ENCODE measurements at places on chromosomes 7 and 10.

- H3K27me3 ChIP-seq: no peaks in the 10 kb centered on the region
- no peak for DNase-seq
- H3K27ac ChIP-seq: no peak overlapping the region
- no peak overlapping the region for H3K4me3 ChIP-seq
- H3K4me1 ChIP-seq: peaks cover 12% of the 10 kb centered on the region
Measured at GRCh38 chr10:103725242-103725641, 130.1 kb downstream of the SH3PXD2A start.

DNA sequence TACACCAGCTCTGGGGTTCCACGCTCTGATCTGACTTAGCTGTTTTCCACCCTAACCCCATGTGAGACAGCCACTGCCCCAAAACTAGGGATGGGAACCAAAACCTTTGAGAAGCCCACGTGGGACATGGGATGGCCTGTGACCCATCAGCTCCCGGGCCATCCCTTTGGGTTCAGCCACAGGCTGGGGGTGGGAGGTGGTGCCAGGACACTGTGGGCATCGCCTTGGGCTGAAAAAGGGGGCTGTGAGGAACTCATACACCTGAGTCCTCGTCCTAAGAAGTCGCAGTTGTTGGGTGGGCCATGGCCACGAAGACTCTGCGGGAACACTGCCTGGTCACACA, 379.1 kb downstream of the DNAJB6 start:
- peaks cover 3% of the 10 kb centered on the region for H3K27me3 ChIP-seq
- no peak for DNase-seq
- no peak overlapping the region for H3K4me3 ChIP-seq
- H3K36me3 ChIP-seq: no peaks in the 10 kb centered on the region

- no peak overlapping the region for H3K27ac ChIP-seq
- H3K4me1 ChIP-seq: no peaks in the 10 kb centered on the region
- H3K36me3 ChIP-seq: no peaks in the 10 kb centered on the region
- DNase-seq: no peak
Measured at GRCh38 chr10:130757821-130758489, 553.6 kb downstream of the TCERG1L start.

DNA sequence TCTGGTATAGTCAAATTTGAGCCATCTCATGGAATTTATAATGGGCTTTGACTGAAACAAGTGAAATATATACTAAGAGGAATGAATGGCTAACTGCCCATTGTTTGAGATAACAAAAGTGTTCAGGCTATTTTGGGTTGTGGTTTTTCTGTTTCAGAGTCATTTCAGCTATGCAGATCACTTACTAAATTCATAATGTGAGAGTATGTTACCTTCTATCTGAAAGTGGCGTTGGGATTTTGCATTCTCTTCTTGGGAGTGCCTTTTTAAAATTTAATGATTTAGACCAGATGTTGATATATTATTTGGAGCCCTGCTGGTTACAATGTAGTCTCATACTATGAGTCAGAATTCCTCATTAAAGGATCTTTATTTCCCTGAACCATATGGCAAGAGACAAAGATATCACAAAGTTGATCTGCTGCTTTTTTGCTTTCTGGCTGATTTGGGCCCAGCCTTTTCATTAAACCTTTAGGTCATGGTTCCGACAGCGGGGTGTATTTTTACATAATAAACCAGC, 10.4 kb downstream of the VCL start:
- H3K27ac ChIP-seq: peak overlapping the region; percentile 88
- peak; percentile 73 for DNase-seq
- H3K4me3 ChIP-seq: no peak overlapping the region
- peaks cover 11% of the 10 kb centered on the region for H3K4me1 ChIP-seq
- no peaks in the 10 kb centered on the region for H3K36me3 ChIP-seq

GRCh38 chr10:114538181-114538906, 119.7 kb downstream of the ABLIM1 start:
- no peaks in the 10 kb centered on the region for H3K27me3 ChIP-seq
- H3K36me3 ChIP-seq: peaks cover 7% of the 10 kb centered on the region
- no peak for DNase-seq
- H3K4me3 ChIP-seq: no peak overlapping the region

- H3K36me3 ChIP-seq: no peaks in the 10 kb centered on the region
- DNase-seq: peak; percentile 17
- H3K27me3 ChIP-seq: no peaks in the 10 kb centered on the region
Measured at GRCh38 chr10:106252541-106252940, 912.0 kb downstream of the SORCS1 start.

GRCh38 chr7:90251304-90251635, 6.3 kb downstream of the CFAP69 start:
- no peaks in the 10 kb centered on the region for H3K36me3 ChIP-seq
- H3K4me1 ChIP-seq: no peaks in the 10 kb centered on the region
- no peak for DNase-seq
- H3K27me3 ChIP-seq: no peaks in the 10 kb centered on the region
- H3K27ac ChIP-seq: no peak overlapping the region

DNA sequence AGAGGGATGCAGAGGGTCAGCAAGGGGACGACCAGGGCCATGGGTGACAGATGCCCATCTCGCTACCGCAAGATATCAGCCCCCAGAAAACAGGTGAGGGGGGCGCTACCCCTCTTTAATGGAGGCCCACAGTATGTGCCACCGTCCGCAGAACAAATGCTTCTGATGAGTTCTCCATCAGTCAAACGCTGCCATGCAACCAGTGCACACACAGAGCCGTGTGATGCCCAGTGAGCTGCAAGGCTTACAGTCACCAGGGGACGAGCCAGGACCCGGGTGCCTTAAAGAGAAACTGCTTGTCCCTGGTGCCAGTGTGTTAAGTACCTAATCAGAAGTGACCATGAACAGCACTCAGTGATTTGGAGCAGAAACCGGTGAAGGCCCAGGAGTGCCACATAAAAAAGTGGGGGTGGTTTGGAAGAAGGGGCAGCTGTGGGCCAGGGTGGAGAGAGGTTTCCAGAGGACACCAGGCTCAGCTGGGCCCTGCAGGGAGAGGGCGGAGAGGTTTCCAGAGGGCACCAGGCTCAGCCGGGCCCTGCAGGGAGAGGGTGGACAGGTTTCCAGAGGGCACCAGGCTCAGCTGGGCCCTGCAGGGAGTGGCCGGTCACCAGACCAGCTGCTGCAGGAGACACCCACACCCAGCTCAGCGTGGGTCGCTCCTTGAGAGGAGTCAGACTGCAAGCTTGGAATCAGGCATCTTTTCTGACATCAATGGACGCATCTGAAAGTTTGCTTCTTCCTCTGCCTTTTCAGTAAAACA, 50.9 kb downstream of the TCERG1L start:
- no peak for DNase-seq
- H3K27me3 ChIP-seq: peaks cover 7% of the 10 kb centered on the region
- H3K4me1 ChIP-seq: peaks cover 2% of the 10 kb centered on the region
- H3K27ac ChIP-seq: no peak overlapping the region
- H3K4me3 ChIP-seq: no peak overlapping the region

DNA sequence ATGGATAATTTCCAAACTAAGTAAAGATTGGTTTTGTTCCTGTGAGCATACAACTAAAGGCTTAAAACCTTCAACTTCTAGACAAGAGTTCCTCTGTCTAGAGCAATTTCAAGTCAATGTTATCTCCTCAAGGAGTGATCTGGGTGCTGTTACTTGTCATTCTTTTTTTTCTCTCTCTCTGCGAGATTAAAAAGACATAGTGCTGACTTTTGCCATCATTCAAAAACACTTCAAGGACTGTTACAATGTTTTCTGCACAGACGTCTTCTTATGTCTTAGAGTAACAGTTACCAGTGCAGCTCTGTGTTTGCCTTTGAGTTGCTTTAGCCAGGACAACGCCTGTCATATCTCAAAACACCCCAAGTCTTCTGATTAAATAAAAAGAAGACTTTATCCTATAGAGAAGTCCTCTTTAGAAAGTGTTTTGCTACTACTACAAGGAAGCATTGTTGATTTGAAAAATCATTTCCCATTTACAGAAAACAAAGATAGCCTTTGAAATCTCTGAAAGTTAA, 263.5 kb upstream of the FERD3L start:
- no peak overlapping the region for H3K4me3 ChIP-seq
- no peaks in the 10 kb centered on the region for H3K36me3 ChIP-seq
- H3K27ac ChIP-seq: no peak overlapping the region

GRCh38 chr10:76766682-76767081, 870.9 kb downstream of the KCNMA1 start:
- H3K4me3 ChIP-seq: no peak overlapping the region
- no peak for DNase-seq
- H3K27ac ChIP-seq: no peak overlapping the region
- H3K4me1 ChIP-seq: no peaks in the 10 kb centered on the region
- no peaks in the 10 kb centered on the region for H3K36me3 ChIP-seq
- no peaks in the 10 kb centered on the region for H3K27me3 ChIP-seq

- H3K36me3 ChIP-seq: peaks cover 16% of the 10 kb centered on the region
- no peaks in the 10 kb centered on the region for H3K4me1 ChIP-seq
- no peaks in the 10 kb centered on the region for H3K27me3 ChIP-seq
Measured at GRCh38 chr10:28593811-28594210, 60.9 kb downstream of the WAC start.

GRCh38 chr10:78589687-78590086, 479.1 kb upstream of the ZMIZ1 start:
- H3K27ac ChIP-seq: no peak overlapping the region
- no peak overlapping the region for H3K4me3 ChIP-seq
- H3K27me3 ChIP-seq: no peaks in the 10 kb centered on the region
- DNase-seq: no peak
- no peaks in the 10 kb centered on the region for H3K36me3 ChIP-seq
- H3K4me1 ChIP-seq: peaks cover 17% of the 10 kb centered on the region

DNA sequence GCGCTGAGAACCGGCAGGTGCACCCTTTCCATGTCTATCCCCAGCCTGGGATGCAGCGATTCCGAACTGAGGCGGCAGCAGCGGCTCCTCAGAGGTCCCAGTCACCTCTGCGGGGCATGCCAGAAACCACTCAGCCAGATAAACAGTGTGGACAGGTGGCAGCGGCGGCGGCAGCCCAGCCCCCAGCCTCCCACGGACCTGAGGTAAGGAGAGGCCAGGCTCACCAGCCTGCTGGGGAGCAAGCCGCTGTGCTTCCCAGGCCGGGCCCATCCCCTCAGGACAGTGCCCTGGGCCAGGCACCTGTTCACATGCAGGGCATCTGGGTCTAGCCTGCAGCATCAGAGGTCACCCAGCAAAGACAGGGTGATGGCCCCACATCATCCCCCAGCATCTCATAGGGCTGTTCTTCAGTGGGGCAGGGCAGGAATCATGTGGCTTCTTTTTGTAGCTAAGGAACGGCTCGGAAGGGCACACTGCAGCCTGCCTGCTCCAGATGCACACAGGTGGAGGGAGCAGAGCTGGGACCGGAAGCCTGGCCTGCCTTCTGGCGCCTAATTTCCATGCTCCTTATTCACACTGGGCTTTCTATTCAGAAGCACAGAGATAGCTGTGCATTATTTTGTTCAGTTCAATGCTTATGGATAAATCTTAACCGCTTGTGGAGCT, 18.9 kb downstream of the BAG3 start:
- H3K36me3 ChIP-seq: peaks cover 55% of the 10 kb centered on the region
- DNase-seq: no peak
- H3K27ac ChIP-seq: no peak overlapping the region
- H3K27me3 ChIP-seq: no peaks in the 10 kb centered on the region
- peaks cover 41% of the 10 kb centered on the region for H3K4me1 ChIP-seq

DNA sequence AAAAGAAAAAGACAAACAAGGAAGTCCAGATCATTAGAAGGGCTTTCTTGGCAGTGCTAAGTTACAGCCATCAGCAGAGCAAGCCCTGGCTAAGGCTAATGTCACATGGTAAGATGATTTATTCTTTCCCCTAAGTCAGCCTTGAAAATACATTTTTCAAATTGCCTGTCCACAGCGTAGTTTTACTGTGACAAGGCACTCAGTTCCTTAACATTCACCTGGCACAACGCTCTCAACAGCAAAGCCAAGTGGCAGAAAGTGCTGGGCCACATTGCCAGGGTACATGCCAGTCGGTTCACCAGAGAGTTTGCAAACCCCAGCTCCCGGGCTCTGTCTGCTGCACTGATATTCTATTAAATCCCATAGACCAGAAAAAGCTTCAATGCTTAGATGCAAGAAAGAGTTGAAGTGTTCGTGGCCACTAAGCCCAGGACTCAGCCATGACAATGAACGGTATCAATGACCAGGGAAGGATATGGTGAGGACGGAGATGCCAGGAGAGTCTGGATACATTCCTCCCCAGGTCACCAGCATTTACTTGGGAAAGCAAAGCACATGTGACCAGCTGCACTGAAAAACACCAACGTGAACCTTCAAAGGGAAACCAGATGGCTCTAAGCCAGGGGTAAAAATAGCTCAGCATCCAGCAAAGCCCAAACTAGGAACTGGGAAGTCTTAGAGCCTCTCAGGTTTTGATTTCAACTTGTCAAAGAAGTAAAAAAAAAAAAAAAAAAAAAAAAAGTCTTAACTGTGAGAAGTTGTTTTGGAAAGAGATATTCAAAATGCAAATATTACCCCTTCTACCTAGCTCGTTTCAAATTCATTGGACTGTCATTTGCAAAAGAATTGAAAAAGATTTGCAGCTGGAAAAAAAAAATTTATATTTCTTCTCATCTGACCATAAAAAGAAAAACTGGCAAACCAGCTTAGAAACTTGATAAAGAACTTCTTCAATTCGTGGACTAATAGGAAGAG, 23.9 kb upstream of the MPP7 start:
- H3K36me3 ChIP-seq: no peaks in the 10 kb centered on the region
- peak overlapping the region; percentile 80 for H3K27ac ChIP-seq
- H3K27me3 ChIP-seq: no peaks in the 10 kb centered on the region

GRCh38 chr10:118742032-118742431, 12.7 kb downstream of the CACUL1 start:
- H3K36me3 ChIP-seq: no peaks in the 10 kb centered on the region
- DNase-seq: no peak
- H3K4me3 ChIP-seq: no peak overlapping the region
- no peaks in the 10 kb centered on the region for H3K4me1 ChIP-seq
- no peaks in the 10 kb centered on the region for H3K27me3 ChIP-seq
- H3K27ac ChIP-seq: no peak overlapping the region

DNA sequence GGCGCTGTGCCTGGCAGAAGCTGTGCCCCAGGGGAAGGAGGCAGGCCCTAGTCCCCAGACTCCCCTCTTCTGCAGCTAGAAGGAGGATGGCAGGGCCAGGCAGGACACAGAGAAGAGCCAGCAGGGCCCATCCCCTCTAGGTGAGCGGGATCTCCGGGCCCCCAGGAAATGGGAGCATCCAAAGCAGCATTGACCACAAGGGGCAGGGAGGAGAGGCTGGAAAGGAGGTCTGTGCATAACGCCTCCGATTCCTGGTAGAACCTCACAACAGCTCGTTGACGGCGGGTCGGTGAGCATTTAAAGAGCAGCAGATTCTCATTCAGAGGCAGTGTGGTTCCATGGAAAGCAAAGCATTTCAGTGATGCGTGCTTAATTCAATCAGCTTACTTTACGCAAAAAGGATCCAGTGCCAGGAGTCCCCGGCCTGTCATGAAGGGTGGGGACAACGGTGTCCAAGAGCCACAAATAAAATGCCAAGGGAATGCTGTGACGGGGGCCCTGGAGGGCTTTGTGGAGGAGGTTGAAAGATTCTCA, 41.0 kb downstream of the CLRN3 start:
- no peaks in the 10 kb centered on the region for H3K4me1 ChIP-seq
- DNase-seq: no peak
- H3K4me3 ChIP-seq: no peak overlapping the region
- H3K27me3 ChIP-seq: no peaks in the 10 kb centered on the region
- no peaks in the 10 kb centered on the region for H3K36me3 ChIP-seq

All from muscle of leg (tissue), 16 donors.